ENCODE measurements at places on chromosomes 7 and 10. TPM values are rescaled to one million over a fixed set of nuclear protein-coding genes. Genes with fewer than 3 reads are reported as not detected.

GRCh38 chr10:99115703-99116102, 119.9 kb downstream of the HPSE2 start:
- no peaks in the 10 kb centered on the region for H3K36me3 ChIP-seq
- no peak for DNase-seq
- H3K27me3 ChIP-seq = no peaks in the 10 kb centered on the region
- H3K27ac ChIP-seq = no peak overlapping the region

DNA sequence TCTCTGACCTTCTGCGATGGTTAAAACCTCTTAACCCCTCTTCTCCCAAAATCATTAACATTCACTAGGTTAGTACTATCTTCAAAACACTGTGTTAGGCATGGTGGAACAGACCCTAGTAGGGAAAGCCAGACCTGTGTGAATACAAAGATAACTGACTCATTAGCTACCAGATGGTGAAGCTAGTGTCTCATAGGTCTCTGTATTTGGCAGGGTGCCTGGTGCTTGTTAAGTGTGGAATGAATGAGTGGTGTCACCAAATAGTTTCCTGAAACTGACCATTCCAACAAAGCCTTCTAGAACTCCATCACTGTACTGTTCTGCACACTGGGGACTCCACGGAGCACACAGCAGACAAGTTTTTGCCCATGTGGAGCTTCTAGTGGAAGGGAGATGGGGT, 27.7 kb upstream of the TM9SF3 start:
- no peak for DNase-seq
- H3K27me3 ChIP-seq = no peaks in the 10 kb centered on the region
- no peak overlapping the region for H3K27ac ChIP-seq

- H3K36me3 ChIP-seq = peaks cover 76% of the 10 kb centered on the region
- H3K27ac ChIP-seq = peak overlapping the region; percentile 39
- no peak for DNase-seq
- H3K4me3 ChIP-seq = no peak overlapping the region
- no peaks in the 10 kb centered on the region for H3K4me1 ChIP-seq
- no peaks in the 10 kb centered on the region for H3K27me3 ChIP-seq
These were observed 146.7 kb upstream of the KLF14 start for GRCh38 chr7:130880668-130881067.

DNA sequence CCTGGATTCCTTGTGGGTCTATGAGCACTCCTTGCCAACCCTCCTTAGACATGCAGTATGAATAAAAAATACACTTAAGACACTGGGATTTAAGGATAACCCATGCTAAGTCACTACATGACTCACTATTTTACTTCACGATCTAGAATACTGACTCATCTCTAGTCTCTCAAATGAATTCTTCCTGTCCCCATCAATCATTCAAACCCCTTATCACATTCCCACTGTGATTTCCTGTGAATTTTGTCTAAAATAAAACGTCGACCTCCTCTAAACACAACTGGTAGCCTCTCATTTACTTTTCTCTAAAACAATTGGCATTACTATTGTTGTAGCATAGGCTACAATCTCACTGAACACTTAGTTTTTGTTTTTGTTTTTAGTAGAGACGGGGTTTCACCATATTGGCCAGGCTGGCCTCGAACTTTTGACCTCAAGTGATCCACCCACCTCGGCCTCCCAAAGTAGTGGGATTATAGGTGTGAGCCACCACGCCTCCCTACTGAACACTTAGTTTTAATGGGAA, 3.9 kb upstream of the IQUB start:
- peaks cover 16% of the 10 kb centered on the region for H3K36me3 ChIP-seq
- no peaks in the 10 kb centered on the region for H3K4me1 ChIP-seq
- no peak overlapping the region for H3K4me3 ChIP-seq
- H3K27ac ChIP-seq = no peak overlapping the region
- DNase-seq = no peak

DNA sequence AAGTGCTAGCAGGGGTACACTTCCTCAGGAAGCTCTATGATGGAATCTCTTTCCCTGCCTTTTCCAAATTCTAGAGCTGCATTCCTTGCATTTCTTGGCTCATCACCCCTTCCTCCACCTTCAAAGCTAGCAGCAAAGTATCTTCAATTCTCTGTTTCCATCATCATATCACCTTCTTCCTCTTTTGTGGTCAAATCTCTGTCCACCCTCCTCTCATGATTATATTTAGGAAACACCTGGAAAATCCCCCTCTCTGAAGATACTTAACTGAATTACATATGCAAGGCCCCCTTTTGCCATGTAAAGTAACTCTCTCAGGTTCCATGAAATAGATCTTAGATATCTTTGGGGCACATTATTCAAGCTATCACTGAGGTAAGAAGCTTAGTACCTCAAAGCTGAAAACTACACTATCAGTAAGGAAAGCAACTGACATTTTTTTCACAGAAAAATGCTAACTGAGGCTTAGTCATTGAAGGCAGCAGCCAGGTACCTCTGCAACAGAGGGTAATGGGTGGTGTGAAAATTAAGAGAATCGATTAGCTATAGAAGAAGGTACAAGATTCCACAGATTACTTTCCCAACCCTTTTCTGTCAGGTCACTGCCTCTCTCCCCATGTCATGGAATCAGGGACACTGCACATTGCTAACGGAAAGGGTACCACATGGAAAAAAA, 197.3 kb downstream of the MACC1 start:
- no peaks in the 10 kb centered on the region for H3K36me3 ChIP-seq
- no peaks in the 10 kb centered on the region for H3K4me1 ChIP-seq
- no peak overlapping the region for H3K27ac ChIP-seq
- H3K27me3 ChIP-seq = no peaks in the 10 kb centered on the region

DNA sequence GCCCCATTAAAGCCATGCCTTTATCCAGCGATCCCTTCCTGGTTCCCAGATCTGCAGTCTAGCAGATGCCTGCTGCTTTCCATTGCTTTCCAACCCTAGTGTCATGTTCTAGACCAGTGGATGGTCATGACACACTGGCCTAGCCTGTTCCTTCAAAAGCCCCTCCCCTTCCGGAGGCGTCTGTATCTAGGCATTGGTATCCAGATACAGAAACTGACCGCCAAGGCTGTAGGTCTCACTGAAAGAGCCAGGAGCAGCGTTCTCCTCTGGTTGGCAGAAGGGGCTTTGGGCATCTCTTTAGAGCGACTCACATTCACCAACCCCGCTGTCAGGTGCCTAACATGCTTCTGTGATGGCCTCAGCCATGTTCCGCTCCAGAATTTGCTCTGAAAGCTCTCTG, 22.6 kb downstream of the JCAD start:
- no peak overlapping the region for H3K4me3 ChIP-seq
- no peaks in the 10 kb centered on the region for H3K27me3 ChIP-seq
- peaks cover 24% of the 10 kb centered on the region for H3K4me1 ChIP-seq
- DNase-seq = no peak
- H3K27ac ChIP-seq = no peak overlapping the region
- peaks cover 7% of the 10 kb centered on the region for H3K36me3 ChIP-seq

DNA sequence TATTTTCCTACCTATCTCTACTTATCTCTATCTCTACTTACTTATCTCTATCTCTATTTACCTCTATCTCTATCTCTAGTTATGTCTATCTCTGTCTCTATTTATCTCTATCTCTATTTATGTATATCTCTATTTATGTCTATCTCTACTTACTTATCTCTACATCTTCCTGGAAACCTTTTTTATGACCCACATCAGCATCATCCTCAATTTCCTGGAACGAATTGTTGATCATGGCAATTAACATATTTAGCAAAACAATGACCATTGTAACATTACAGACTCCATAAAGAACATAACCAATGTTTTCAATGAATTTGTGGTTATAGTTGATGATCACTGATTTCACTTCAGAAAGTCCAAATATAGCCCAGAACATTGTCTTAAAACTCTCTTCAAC, 18.3 kb downstream of the GIMAP6 start:
- no peak overlapping the region for H3K27ac ChIP-seq
- H3K27me3 ChIP-seq = no peaks in the 10 kb centered on the region
- H3K4me3 ChIP-seq = no peak overlapping the region
- H3K36me3 ChIP-seq = no peaks in the 10 kb centered on the region

GRCh38 chr7:158365267-158365666, 222.4 kb downstream of the PTPRN2 start:
- H3K27ac ChIP-seq = no peak overlapping the region
- no peaks in the 10 kb centered on the region for H3K4me1 ChIP-seq
- H3K4me3 ChIP-seq = no peak overlapping the region
- no peaks in the 10 kb centered on the region for H3K36me3 ChIP-seq

- H3K27me3 ChIP-seq = peaks cover 87% of the 10 kb centered on the region
- H3K36me3 ChIP-seq = no peaks in the 10 kb centered on the region
- peak; percentile 84 for DNase-seq
These were observed at the start of gene EBF3 for GRCh38 chr10:129963641-129964501. EBF3 (minus strand) TSS chr10:129964274; CDS start chr10:129963768, 506 bp downstream.

- no peak overlapping the region for H3K27ac ChIP-seq
- peaks cover 74% of the 10 kb centered on the region for H3K36me3 ChIP-seq
- H3K27me3 ChIP-seq = no peaks in the 10 kb centered on the region
- no peaks in the 10 kb centered on the region for H3K4me1 ChIP-seq
- no peak overlapping the region for H3K4me3 ChIP-seq
These were observed 32.5 kb downstream of the ERLIN1 start for GRCh38 chr10:100153239-100153825.

DNA sequence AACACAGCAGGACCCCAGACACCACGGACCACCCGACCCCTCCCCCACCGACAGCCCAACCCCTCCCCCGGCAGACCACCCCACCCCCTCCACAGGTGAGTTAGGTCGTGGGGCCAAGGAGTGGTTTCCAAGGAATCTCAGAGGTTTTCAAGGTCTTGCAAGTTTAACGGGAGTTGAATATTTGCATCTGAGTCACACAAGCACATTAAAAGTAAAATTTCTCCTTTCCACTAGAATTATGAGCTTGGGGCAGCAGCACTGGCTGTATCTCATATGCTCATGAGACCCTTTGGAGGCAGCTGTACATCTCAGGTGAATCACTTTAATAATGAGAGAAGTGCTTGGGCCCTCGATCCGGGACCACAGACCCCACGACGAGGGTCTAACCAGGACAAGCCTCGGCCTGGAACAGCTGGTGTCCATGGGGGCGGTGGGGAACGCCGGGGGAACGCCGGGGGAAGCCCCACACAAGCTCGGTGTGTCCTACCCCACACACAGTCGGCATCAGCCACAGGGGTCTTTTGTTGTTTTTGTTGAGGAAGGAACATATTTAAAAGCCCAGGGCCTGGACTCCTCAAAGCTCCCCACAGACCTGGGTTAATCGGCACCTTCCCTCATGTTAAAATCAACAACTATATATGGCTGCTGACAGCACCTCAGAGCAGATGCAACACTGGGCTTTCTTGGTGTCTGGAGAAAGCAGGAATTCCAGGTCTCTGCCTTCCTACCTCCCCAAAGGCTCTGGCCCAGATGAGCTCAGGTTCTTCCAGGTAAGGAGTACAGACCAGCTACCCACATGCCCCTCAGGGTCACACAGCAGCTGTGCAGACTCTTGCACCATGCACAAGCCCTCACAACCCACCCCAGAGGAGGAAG, 130.3 kb downstream of the DIP2C start:
- H3K4me3 ChIP-seq = no peak overlapping the region
- no peaks in the 10 kb centered on the region for H3K27me3 ChIP-seq
- peaks cover 69% of the 10 kb centered on the region for H3K4me1 ChIP-seq

GRCh38 chr10:27223964-27224363, 16.6 kb downstream of the ACBD5 start:
- DNase-seq = no peak
- H3K36me3 ChIP-seq = peaks cover 4% of the 10 kb centered on the region
- no peaks in the 10 kb centered on the region for H3K4me1 ChIP-seq
- H3K27ac ChIP-seq = no peak overlapping the region

DNA sequence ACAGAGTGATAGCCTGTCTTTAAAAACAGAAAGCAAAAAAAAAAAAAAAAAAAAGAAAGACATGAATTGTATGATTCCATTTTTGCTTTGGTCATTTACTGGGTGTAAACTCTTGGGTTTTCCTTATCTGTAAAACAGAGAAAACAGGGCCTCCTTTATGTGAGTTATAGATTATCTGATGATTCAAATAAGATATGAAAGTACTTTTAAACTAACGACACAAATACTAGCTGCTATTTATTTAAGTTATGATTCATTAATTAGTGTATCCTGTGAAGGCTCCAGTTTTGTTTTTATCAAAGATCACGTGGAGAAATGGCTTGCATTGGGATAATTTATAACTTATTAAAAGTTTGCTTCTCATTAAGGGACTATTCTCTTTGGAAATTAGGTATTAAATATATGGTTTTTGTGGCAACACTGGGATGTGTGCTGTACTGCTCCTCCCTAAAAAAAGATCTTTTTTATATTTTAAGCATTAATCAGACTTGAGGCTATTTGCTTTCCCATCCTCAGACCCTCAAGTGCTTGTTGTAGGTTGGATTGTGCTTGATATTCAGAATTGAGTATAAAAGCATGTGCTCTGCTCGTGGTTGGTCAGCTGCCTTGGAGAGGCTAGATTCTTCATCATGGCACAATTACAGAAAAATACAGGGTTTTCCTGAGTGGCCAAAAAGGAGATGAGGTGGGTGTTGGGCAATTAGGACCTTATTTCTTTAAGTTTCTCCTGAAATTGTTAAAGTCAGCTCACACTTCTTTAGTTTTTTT, 39.9 kb downstream of the NRG3 start:
- no peak for DNase-seq
- H3K4me3 ChIP-seq = no peak overlapping the region

GRCh38 chr10:94673614-94674321, 9.8 kb upstream of the CYP2C18 start:
- no peaks in the 10 kb centered on the region for H3K36me3 ChIP-seq
- H3K27me3 ChIP-seq = no peaks in the 10 kb centered on the region
- no peak overlapping the region for H3K4me3 ChIP-seq
- H3K4me1 ChIP-seq = no peaks in the 10 kb centered on the region
- DNase-seq = no peak

DNA sequence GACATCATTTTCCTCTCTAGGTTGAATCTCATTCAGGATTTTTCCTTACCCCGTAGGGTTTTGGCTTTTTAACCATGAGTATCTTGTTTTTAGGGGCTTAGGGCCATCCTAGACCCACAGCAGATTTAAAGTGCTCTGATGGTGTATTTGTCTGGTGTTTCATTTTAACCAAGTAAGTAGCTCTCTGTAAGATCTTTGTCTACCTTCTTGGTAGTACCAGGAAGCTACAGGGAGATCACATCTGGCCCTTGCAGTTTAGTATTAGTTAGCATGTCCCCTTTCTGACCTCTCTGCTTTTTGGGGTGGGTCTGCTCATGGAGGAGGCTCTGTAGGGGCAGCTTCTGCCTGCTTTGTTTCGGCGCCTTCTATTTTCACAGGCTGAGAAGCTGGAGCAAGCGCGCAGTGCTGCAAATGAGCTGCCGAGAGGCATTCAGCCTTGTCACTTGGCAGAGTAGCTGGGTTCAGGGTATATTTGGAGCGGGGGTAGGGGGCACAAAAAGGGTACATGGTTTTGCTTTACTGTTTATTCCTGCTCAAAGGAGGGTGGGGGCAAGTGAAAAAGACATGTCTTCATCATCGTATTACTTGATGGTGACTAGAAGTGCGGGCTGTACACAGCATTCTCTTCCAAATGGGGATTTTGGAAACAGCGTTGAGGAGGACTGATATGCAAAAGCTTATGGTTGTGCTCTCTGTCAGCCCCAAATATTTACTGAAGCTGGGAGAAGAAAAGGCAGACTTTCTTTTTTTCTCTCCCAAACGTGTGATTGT, 146.3 kb downstream of the CELF2 start:
- H3K36me3 ChIP-seq = no peaks in the 10 kb centered on the region
- DNase-seq = no peak
- no peak overlapping the region for H3K4me3 ChIP-seq
- H3K4me1 ChIP-seq = peaks cover 74% of the 10 kb centered on the region
- H3K27ac ChIP-seq = peak overlapping the region; percentile 92

CPXM2 gene
- total RNA-seq = 153 TPM

ANKMY2 gene
- total RNA-seq = 11.9 TPM

STAMBPL1 gene
- total RNA-seq = 9.9 TPM

MYL10 gene
- total RNA-seq = not detected

IL6 gene
- 2.1 TPM for total RNA-seq

CALD1 gene
- total RNA-seq = 2,150 TPM

SPDYE16 gene
- not detected for total RNA-seq

All from sigmoid colon (tissue), 7 donors.